NCI-H510A treated with DMSO at 0.1 percent for 48 hours (cell line): ENCODE measurements at places on chromosomes 1 and 21.

DNA sequence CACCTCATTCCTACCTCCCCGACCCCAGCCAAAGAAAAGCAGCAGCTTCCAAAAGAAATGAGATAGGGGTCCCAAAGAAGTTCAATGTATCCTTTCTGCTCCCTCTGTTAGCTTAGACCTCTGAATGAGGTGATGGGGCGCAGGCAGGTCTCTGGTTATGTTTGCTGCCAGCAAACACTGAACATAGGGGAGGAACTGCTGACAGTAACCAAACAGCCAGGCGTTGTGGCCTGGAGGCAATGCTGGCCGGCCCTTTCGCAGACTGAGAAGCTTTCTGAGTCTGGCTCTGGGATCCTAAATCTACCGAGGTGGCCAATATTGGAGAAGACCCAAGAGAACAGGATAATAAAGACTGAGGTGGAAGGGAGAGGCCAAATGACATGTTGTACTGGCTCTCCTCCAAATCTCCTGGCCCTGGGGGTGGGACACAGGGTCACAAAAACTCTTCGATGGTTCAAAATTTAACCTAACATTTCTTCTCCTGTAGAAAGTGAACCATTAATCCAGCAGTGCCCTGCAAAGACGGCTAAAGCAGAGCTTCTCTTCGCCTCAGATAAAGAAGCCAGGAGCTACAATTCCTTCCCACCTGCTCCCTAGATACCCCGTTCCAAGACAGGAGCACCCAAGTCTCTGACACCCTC lies 19.6 kb downstream of the SSR2 start:
- DNase-seq: no peak

- DNase-seq: no peak
Observed at GRCh38 chr1:188070848-188071247, 1242.1 kb downstream of the PLA2G4A start.

GRCh38 chr21:37765221-37765900 lies 150.9 kb downstream of the KCNJ6 start:
- no peak for DNase-seq

DNA sequence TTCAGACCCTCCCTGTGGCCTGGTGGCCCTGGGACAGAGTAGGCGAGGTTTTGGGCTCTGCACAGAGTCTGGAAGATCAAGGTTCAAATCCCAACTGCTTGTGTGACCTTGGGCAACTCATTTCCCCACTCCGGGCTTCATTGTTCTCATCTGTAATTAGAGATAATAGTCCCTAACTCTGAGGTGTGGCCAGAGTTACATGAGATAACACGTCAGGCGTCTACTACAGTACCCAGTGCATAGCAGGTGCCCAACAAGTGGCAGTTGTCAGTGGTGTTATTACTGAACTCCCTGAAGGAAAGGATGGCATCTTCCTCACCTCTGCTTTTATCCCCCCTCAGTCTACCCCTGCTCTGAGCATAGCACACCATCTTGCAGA lies 20.8 kb downstream of the RAP1GAP start:
- no peak for DNase-seq

DNA sequence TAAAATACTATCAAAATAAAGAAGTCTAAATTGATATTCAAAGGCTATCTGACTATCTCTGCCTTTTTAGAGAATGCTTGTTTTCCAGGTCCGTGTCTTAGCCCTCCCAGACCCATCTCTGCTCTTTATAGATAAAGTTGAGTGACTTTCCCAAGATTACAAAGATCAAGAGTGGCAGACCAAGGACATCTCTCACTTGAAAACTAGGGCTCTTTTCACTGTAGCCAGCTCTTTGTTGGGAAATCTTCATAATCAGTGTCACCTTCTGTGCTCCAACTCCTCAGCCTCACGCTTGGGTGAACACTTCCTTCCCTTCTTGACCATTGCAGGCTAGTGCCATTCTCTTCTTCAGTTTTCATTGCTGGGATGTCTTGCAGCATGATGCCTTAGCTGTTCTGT lies 211.1 kb downstream of the PBX1 start:
- DNase-seq: no peak

GRCh38 chr1:158095737-158096335 lies 84.9 kb upstream of the CD1D start:
- no peak for DNase-seq

DNA sequence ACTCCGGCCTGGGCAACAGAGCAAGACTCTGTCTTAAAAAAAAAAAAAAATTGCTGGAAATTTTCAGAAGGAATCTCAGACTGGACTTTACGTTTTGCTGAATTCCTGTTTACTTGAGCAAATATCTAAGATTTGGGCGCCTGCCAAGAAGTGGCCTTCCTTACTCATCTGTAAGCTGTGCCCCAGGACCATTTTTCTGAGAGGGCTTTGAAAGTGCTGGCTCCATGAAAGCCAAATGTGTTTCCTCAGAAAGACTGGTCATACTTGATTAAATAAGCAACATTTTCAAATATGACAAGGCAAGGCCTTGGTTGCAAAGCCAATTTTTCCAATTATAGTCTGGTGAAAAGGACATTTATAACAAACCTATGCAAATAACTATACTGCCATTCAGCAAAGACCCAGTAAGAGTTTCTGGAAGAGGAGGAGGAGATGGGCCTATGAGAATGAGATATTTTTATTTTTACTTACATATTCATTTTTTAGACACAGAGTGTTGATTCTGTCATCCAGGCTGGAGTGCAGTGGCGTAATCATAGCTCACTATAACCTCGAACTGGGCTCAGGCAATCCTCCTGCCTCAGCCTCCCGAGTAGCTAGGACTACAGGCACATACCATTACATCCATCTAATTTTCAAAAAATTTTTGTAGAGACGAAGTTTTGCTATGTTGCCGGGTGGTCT lies 56.3 kb upstream of the HTR1D start:
- no peak for DNase-seq

DNA sequence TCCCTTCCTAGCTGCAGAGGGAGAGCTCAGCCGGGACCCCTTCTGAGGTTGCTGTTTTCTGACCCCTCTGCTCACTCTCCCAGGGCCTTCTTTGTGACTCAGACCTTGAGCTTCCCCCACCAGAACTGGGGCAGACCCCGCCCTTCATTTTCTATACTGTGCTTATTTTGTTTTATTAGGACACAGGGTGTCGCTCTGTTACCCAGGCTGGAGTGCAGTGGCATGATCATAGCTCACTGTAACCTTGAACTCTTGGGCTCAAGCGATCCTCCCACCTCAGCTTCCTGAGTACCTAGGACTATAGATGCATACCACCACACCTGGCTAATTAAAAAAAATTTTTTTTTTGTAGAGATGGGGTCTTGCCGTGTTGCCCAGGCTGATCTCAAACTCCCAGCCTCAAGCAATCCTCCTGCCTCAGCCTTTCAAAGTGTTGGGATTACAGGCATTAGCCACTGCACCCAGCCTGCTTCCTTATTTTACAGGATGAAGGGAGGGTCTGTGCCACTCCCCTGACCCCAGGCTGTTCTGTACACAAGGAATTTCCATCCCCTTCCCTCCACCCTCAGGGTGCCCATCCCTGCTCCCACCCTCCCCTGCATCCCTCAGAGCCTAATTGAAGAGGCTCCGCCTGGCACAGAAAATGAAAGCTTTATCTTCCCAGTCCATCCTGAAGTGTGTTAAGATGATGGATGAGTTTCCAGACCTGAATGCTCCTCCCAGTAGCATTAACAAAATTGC lies 195.2 kb upstream of the POU3F1 start:
- DNase-seq: no peak

DNA sequence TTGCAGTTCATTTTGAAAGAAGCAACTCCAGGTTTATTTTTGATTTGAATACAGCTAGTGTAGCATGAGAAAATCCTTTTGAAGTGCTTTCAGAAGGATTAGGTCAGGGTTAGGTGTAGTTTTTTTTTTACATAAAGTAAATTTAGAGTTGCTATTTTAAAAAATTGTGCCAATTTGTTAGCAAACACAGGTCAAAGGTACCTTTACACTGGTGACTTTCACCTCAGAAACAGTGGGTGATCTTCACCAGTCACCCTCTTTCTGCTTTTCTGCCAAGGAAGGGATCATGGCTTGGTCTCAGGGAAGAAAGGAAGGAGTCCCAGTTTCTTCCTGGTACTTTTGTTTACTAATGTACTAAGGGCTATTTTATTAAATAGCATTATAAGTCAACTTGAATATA lies 111.5 kb downstream of the SDCCAG8 start:
- no peak for DNase-seq

- DNase-seq: no peak
Observed at GRCh38 chr1:64107632-64108031, 95.8 kb upstream of the UBE2U start.

DNA sequence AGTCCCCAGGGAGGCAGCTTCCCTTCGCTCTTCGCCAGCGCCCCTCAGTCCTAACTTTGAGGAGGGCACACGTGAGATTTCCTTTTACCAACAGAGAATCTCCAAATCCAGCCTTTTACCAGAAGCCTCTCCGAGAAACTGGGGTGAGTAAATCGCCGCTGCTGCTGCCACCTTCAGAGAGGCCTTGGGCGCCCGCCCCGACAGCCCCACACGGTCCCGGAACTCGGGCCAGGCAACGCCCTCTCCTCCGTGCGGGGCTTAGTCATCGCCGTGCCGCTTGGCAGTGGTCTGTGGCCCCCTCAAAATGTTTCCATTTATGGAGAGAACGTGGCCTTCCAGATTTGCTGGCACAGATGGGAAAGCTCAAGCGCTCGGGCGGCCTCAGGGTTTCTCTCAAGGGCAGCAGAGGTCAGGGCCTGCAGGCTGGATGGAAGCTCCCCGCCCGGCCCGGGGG lies 41.4 kb upstream of the COL6A2 start:
- DNase-seq: no peak

DNA sequence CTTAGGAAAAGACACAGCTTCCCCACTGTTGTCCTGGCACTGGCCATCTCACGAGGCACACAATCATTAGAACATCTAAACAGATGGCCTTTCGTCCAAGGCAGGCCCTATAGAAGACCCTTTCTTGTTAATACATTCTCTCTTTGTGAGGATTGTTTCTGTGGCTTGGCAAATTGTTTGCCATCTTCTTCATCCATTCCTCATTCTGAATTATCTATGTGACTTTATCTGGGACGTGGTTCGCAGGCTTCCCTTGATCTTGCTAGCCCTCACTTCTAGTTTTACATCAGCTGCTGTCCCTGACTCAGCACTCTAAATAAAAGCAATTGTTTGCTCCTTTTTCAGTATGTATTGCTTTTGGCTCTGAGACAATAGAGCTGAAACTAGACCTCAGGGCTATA lies 101.1 kb upstream of the ZC3H11B start:
- DNase-seq: no peak

- no peak for DNase-seq
Observed at GRCh38 chr1:89363638-89364536, at the start of gene GBP6. Gene GBP6 (plus strand): TSS chr1:89364059. CDS start chr1:89368552, 4,493 bp downstream.

- peak; percentile 82 for DNase-seq
Observed at GRCh38 chr1:218613105-218613504, 268.0 kb downstream of the TGFB2 start.

DNA sequence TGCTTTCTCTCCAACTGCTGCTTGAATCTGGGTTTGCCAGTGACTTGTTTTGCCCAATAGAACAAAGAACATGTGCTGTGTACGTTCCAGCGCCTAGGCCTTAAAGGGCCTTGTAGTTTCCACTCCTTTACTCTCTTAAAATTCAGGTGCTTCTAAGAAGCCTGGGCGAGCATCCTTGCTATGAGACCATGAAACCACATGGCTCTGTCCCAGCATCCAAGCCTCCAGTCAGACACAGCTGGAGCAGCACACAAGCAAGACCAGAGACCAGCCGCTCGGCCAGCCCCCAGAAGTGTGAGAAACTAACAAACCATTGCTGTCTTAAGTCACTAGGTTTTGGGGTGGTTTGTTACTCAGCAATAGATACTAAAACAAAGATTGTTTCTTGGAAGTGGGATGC lies 15.1 kb downstream of the PLEKHO1 start:
- no peak for DNase-seq

DNA sequence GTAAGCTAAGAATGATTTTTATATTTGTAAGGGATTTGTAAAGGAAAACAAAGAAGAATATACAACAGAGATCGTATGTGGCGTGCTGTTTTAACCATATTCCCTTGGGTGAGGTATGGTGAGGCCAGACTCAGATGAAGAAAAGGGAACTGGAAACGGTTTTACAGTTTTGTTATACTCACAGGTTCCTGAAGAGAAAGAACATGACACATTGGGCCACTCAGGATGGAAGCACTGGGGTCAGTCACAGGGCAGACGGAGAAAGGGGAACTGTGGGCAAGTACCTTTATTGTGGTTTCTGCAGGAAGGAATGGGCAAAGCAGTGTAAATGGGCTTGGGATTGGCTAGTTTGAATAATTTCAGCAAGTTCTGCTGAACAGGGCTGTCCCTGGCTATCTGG lies 177.4 kb downstream of the LBR start:
- DNase-seq: no peak
